ENCODE measurements at places on chromosomes 6 and 20. TPM values are rescaled to one million over a fixed set of nuclear protein-coding genes. Genes with fewer than 3 reads are reported as not detected.
A peak's percentile ranks its signal among the peaks of the same experiment; 100 is the strongest.

The IPCEF1 gene
- 84.7 TPM for total RNA-seq

The KHDC1L gene
- not detected for total RNA-seq

The GABRR1 gene
- total RNA-seq, result not detected

- no peaks in the 10 kb centered on the region for H3K27me3 ChIP-seq
- H3K4me3 ChIP-seq, result no peak overlapping the region
- no peaks in the 10 kb centered on the region for H3K4me1 ChIP-seq
- no peak overlapping the region for H3K27ac ChIP-seq
- H3K36me3 ChIP-seq, result no peaks in the 10 kb centered on the region
Observed at GRCh38 chr20:23509247-23509913, 18.5 kb downstream of the CST8 start.

DNA sequence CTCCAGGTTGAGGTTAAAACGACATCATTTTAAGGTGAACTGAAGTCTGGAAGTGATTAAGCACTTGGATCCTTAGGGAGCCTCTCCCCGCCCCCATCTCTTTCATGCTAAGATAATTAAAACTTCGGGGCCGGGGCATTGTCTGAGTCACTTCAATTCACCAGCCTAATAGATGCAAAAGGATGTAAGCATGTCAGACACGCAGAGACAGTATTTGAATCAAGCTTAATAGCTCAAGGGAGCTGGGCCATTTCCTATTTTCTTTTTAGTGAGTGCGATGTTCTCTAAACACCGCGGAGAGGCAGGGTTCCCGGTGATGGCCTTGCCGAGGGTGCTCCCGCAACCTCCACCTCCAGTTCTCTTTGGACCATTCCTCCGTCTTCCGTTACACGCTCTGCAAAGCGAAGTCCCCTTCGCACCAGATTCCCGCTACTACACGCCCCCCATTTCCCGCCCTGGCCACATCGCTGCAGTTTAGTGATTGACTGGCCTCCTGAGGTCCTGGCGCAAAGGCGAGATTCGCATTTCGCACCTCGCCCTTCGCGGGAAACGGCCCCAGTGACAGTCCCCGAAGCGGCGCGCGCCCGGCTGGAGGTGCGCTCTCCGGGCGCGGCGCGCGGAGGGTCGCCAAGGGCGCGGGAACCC lies 516 bp upstream of the IRF4 start:
- H3K4me3 ChIP-seq, result no peak overlapping the region
- no peaks in the 10 kb centered on the region for H3K36me3 ChIP-seq
- DNase-seq, result no peak
- H3K27ac ChIP-seq, result no peak overlapping the region
- peaks cover 38% of the 10 kb centered on the region for H3K4me1 ChIP-seq

DNA sequence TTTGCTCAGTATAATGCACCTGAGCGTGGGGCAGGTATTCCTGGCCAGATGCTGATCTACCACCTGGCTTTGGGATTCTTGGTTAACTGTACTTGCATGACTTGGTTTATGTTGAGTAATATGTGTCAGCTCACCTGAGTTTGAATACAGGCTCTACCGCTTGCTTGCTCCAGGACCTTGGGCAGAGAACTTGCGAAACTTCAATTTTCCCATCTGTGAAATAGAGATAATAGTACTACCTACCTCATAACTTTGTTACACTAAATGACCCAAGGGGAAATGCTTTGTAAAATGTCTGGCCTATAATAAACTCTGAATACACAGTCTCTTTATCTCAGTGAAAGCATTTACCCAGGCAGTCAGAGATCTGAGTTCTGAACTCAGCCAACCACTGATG lies 51.8 kb downstream of the SCAND1 start:
- peaks cover 15% of the 10 kb centered on the region for H3K36me3 ChIP-seq
- H3K27me3 ChIP-seq, result no peaks in the 10 kb centered on the region
- H3K4me3 ChIP-seq, result no peak overlapping the region
- DNase-seq, result no peak
- H3K27ac ChIP-seq, result no peak overlapping the region
- no peaks in the 10 kb centered on the region for H3K4me1 ChIP-seq

DNA sequence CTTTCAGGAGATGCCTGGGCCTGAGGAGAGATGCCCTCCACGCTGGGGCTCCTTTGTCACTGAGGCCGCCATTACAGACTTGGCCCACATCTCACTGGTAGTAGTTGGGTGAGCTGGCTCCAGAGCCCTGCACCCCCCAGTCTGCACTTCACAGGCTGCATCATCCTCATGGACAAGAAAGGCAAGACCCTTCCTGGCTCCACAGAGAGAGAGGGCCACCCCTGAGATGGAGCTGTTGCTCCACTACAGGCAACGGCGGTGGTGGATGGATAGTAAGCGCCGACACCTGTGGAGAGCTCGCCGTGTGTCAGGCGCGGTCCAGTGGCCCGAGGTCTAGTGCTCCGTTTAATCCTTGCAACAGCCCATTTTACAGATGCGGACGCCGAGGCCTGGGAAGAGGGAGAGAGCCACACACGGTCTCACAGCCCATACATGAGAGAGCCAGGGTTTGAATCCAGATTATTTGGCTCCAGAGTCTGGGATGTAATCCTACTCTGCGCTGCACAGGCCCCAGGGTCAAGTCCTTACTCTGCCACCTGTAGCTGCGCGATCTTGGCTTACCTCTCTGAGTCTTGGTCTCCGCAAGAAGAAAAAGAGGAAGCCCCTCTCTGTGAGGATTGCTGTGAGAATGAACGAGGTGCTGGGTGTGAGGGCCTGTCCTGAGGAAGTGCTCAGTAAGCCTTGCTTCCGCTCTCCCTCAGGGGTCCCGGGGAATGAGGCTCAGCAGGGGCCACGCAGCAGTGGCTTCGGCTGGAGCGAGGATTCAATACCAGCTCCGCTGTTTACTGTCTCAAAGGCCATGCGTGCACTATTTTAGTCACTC lies 34.5 kb downstream of the SPDEF start:
- no peaks in the 10 kb centered on the region for H3K27me3 ChIP-seq
- no peaks in the 10 kb centered on the region for H3K36me3 ChIP-seq
- DNase-seq, result no peak

GRCh38 chr20:58584051-58584824 lies 66.8 kb upstream of the STX16 start:
- H3K27ac ChIP-seq, result no peak overlapping the region
- no peaks in the 10 kb centered on the region for H3K36me3 ChIP-seq
- no peak overlapping the region for H3K4me3 ChIP-seq
- H3K4me1 ChIP-seq, result no peaks in the 10 kb centered on the region

GRCh38 chr6:41288030-41288753 lies 1.7 kb upstream of the TREM1 start:
- no peak overlapping the region for H3K4me3 ChIP-seq
- peak overlapping the region; percentile 42 for H3K27ac ChIP-seq
- peaks cover 27% of the 10 kb centered on the region for H3K4me1 ChIP-seq
- H3K27me3 ChIP-seq, result no peaks in the 10 kb centered on the region
